Activated CD4-positive, alpha-beta memory T cell treated with anti-CD3 and anti-CD28 coated beads for 36 hours (primary cell): ENCODE measurements at places on chromosomes 3 and 15.
A peak's percentile ranks its signal among the peaks of the same experiment; 100 is the strongest.

DNA sequence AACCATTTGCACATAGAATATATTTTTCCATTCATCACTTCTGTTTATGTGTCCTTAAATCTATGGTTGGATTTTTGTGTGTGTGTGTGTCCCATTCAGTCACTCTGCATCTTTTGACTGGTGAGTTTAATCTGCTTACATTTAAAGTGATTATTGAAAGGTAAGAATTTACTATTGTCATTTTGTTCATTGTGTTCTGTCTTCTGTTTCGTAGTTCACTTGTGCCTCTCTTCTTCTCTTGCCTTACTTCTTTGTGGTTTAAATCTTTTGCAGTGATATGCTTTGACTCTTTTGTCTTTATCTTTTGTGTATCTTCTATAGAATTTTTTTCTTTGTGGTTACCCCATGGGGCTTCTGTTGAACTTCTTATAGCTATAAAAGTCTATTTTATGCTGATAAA, 166.3 kb upstream of the UBE3A start:
- DNase-seq: no peak
- no peak overlapping the region for H3K27ac ChIP-seq
- no peaks in the 10 kb centered on the region for H3K27me3 ChIP-seq
- H3K4me1 ChIP-seq: no peaks in the 10 kb centered on the region
- H3K4me3 ChIP-seq: no peak overlapping the region

GRCh38 chr15:48898446-48898845, 20.5 kb downstream of the EID1 start:
- H3K4me3 ChIP-seq: no peak overlapping the region
- no peaks in the 10 kb centered on the region for H3K4me1 ChIP-seq
- DNase-seq: no peak

DNA sequence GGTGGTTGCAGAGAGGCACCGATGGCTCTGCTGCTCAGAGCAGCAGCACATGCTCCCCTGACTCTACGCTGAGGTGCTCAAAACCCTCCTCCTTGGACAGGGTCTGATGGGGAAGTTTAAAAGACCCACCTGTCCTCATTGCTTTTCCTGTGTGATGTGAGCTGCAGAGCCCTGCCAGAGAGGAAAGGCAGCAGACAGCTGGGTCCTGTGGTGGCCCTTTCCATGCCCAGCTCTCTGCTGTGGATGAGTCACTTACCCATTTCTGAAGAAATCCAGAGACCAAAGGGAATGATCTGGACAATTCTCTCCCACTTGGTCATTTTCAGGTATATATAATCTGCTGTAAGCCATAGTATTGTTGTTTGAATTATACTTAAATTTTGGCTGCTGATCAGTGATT, 121.7 kb downstream of the CHDH start:
- H3K27me3 ChIP-seq: peaks cover 9% of the 10 kb centered on the region
- no peaks in the 10 kb centered on the region for H3K36me3 ChIP-seq
- H3K27ac ChIP-seq: no peak overlapping the region
- H3K4me1 ChIP-seq: no peaks in the 10 kb centered on the region

DNA sequence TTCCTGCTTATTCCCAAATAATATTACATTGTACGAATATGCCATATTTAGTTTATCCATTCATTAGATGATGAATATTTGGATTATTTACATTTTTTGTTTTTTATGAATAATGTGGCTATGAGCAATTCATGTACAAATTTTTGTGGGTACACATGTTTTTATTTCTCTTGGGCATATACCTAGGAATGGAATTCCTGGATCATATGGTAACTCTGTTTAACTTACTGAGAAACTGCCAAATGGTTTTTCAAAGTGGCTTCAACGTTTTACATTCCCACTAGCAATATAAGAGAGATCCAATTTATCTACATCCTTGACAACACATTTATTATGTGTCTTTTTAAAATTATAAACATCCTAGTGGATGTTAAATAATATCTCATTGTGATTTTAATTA, 362.0 kb upstream of the TMCO5A start:
- DNase-seq: no peak
- no peak overlapping the region for H3K27ac ChIP-seq

DNA sequence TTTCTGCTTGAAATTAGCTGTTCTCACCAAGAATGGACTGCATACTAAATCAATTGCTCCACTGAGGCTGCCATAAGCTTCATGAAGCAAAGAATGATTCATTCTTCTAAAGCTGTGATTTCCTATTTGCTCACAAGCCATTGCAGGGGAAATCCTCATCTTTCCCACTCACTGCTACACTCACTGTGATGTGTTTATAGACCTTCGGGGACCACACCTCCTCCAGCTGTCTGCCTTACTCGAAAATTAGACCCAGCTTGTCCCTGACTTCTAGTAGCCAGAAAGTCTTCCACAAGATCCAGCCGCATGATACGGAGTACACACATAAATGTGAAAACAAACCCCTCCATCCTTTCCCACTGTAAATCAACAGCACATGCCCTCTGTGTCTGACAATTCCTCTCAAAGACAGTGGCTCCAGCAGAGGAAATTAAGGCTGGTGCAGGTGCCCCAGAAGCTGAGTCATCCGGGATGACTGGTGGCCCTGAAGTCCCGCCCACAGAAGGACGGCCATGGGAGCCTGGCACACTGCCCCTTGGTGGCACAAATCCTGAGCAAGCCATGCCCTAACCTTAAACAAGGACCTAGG, 172.0 kb downstream of the STT3B start:
- H3K4me1 ChIP-seq: peaks cover 6% of the 10 kb centered on the region
- peak; percentile 64 for DNase-seq
- peaks cover 16% of the 10 kb centered on the region for H3K27me3 ChIP-seq

DNA sequence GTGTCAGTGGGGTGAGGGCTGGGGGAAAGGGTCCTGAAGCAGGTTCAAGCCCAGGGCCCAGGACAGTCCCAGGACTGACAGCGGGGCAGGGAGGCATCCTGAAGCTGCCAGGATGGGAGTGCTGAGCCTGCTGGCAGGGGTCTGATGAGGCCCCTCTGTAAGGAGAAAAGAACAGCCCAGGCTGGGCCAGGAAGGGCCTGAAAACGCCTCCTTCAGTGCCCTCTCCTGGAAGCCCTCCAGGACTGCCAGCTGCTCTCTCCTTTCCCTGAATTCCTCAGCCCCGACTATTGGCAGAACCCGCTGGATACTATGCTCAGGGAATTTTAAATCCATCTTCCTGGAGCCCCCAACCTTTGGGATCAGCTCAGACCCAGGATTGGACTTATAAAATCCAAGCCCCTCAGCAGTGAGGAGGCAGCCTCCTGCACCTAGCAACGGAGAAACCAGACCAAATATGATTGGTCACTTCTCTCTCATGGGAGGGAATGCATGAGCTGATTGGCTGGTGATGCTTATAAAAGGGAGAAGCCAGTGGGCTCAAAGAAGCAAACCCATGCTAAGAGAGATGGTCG, 203.5 kb upstream of the LINGO1 start:
- H3K36me3 ChIP-seq: no peaks in the 10 kb centered on the region
- no peak overlapping the region for H3K27ac ChIP-seq
- DNase-seq: no peak
- H3K27me3 ChIP-seq: peaks cover 13% of the 10 kb centered on the region
- no peaks in the 10 kb centered on the region for H3K4me1 ChIP-seq

DNA sequence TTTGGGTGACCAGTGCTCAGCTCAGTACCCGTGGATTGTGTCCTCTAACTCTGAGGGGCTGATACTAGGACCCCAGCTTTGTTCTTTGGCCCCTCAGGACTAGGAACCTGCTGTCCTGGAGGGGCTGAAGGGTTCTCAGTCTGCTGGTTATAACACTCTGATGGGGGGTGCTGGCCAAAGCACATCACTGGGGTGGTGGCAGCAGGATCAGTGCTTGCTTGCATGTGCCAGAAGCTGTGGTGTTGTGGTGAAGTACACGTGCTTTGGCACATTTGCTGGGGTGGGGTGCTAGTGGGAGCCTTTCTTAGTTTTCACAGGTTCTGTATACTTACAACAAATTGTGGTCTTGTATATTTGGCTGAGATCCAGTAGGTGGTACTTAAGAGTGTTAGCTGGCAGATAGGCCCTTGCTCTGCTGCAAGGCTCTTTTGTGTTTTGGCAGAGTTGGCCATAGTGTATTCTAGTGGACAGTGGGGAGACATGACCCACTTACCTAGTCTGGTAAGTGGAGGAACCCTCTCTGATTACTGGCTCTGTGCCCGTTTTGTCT, 344.3 kb downstream of the EDEM1 start:
- no peak for DNase-seq
- no peak overlapping the region for H3K4me3 ChIP-seq
- no peak overlapping the region for H3K27ac ChIP-seq
- no peaks in the 10 kb centered on the region for H3K4me1 ChIP-seq

- H3K27ac ChIP-seq: no peak overlapping the region
- H3K4me1 ChIP-seq: no peaks in the 10 kb centered on the region
- H3K4me3 ChIP-seq: no peak overlapping the region
- H3K36me3 ChIP-seq: no peaks in the 10 kb centered on the region
- DNase-seq: no peak
Observed at GRCh38 chr3:81274671-81275070, 486.8 kb downstream of the GBE1 start.

- no peak for DNase-seq
- H3K4me3 ChIP-seq: no peak overlapping the region
- no peak overlapping the region for H3K27ac ChIP-seq
- no peaks in the 10 kb centered on the region for H3K36me3 ChIP-seq
- H3K27me3 ChIP-seq: no peaks in the 10 kb centered on the region
Observed at GRCh38 chr3:174715386-174715785, 143.7 kb upstream of the NAALADL2 start.

GRCh38 chr3:167880183-167880582, 144.7 kb downstream of the SERPINI1 start:
- H3K36me3 ChIP-seq: no peaks in the 10 kb centered on the region
- peaks cover 10% of the 10 kb centered on the region for H3K27me3 ChIP-seq
- H3K4me1 ChIP-seq: peaks cover 3% of the 10 kb centered on the region
- DNase-seq: no peak

GRCh38 chr3:160369784-160370183, 29.2 kb downstream of the IFT80 start:
- H3K36me3 ChIP-seq: peaks cover 22% of the 10 kb centered on the region
- H3K4me1 ChIP-seq: peaks cover 18% of the 10 kb centered on the region

DNA sequence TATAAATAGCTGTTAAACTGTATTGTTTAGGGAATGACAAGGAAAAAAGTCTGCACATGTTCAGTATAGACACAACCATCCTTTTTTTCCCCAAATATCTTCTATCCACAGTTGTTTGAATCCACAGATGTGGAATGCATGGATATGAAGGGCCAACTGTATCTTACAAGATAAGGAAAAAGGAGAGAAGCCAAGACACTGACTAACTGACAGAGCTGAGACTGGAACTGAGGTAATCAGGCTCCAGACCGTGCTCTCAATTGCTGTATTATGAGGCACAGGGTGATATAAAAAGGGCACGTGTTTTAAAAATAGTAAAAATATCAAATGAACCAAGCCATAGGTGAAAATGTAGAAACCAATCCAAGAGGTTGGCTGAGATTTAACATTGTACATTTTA, 49.0 kb downstream of the DHX36 start:
- H3K27me3 ChIP-seq: no peaks in the 10 kb centered on the region
- H3K36me3 ChIP-seq: peaks cover 40% of the 10 kb centered on the region
- no peak for DNase-seq
- no peaks in the 10 kb centered on the region for H3K4me1 ChIP-seq

GRCh38 chr3:153749070-153749610, 372.1 kb upstream of the ARHGEF26 start:
- H3K4me1 ChIP-seq: no peaks in the 10 kb centered on the region
- H3K27ac ChIP-seq: no peak overlapping the region
- H3K36me3 ChIP-seq: no peaks in the 10 kb centered on the region
- no peaks in the 10 kb centered on the region for H3K27me3 ChIP-seq

DNA sequence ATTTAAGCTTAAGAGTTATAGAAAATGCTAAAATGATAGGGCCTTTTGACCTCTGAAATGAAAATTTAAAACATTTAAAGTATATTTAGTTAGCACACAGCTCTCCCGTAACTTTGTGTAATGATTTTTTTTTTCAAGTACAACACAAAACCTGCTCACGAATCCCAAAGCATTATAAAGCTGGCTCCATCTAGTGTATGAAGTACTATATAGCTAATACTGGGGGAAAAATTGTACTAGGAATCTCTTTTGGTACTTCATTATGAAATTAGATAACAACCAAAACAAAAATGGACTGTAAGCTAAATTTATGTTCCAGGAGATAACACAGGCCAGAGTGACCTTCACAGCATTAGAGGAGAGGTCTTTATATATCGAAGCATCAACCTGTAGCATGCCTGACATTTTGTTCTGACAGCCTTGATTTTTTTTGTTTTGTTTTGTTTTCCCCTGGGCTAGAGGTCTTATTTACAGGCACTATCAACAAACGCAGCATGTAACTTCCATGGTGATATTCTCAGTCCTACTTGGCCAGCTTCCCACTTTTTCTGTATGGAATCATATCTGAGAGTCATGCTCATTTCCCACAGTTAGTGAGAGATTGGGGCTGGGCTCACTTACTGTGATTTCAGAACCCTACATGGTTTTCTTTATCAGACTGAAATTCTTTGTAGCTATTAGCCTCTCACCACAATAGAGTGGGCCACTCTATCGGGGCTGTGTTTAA, 116.3 kb downstream of the MITF start:
- no peak overlapping the region for H3K4me3 ChIP-seq

DNA sequence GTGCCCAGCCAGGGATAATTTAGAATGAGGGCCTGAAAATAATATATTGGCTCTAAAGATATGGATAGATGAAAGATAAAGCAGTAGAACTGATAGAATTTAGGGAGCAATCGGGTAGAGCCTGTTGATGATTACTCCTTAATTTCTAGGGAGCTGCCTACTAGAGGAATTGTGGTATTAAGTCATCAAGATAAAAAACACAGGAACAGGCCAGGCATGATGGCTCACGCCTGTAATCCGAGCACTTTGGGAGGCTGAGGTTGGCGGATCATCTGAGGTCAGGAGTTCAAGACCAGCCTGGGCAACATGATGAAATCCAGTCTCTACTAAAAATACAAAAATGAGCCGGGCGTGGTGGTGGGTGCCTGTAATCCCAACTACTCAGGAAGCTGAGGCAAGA, 130.4 kb downstream of the PCCB start:
- no peak overlapping the region for H3K4me3 ChIP-seq
- H3K27me3 ChIP-seq: no peaks in the 10 kb centered on the region
- no peak overlapping the region for H3K27ac ChIP-seq
- DNase-seq: no peak

GRCh38 chr15:76328106-76328696, 8.4 kb upstream of the ISL2 start:
- no peaks in the 10 kb centered on the region for H3K4me1 ChIP-seq
- peaks cover 44% of the 10 kb centered on the region for H3K27me3 ChIP-seq
- no peak overlapping the region for H3K27ac ChIP-seq

DNA sequence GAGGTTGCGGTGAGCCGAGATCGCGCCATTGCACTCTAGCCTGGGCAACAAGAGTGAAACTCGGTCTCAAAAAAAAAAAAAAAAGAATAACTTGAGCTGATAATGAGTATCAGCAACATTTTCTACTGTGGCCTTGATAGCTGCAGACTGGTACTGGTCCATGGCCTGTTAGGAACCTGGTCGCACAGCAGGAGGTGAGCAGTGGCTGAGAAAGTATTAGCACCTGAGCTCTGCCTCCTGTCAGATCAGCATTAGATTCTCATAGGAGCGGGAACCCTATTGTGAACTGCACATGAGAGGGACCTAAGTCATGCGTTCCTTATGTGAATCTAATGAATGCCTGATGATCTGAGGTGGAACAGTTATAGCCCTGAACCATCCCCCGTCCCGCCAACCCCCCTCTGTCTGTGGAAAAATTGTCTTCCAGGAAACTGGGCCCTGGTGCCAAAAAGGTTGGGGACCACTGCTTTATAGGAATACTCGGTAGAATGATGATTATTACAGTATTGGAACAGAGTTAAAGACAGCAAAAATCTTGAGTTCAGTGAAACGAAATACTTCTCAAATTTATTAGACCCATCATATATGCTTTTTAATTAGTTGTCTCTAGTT, 126.0 kb downstream of the ZNF609 start:
- H3K4me3 ChIP-seq: no peak overlapping the region
- no peaks in the 10 kb centered on the region for H3K27me3 ChIP-seq
- DNase-seq: no peak
- H3K4me1 ChIP-seq: peaks cover 55% of the 10 kb centered on the region
- no peaks in the 10 kb centered on the region for H3K36me3 ChIP-seq
